ENCODE measurements at places on chromosomes 6 and 20.

DNA sequence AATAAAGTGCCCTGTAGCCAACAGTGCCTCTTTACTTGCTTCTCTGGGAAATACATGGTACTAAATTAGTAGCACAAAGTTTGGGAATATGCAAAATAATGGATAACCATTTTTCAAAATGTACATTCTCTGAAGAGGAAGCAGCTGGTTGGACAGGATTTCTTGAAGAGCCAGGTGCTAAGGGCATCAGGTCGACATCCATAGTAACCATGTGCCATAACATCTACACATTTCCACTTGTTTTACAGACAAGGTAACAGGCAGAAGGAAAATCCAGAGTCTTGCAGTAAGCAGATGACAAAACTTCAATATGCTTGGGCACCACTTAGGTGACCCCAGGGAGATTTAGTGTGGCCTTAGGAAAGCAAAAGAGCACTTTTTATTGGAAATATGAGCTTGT lies 36.5 kb upstream of the SMIM28 start:
- DNase-seq: no peak

DNA sequence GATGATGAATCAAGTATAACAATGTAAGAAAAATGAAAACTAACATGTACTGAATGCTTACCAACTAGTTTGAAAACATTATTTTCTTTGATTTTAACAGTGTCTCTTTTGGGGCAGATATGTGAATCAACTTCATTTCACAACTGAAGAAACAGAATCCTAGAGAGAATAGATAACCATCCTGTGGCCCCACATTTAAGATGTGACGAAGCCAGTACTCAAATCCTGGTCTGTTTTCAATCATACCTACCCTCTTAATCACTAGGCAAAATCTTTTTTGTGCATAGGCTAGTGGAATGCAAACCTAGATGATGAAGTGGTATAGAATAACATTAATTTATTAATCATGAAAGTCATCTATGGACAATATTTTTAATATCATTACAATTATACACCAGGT lies 371.6 kb upstream of the EPHA7 start:
- DNase-seq: no peak

- DNase-seq: no peak
These were observed 196.1 kb upstream of the RUNX2 start for GRCh38 chr6:45132059-45132458.

- no peak for DNase-seq
These were observed 233.5 kb downstream of the GMPR start for GRCh38 chr6:16471910-16472297.

GRCh38 chr6:116512111-116512559 lies 696 bp downstream of the CALHM5 start:
- DNase-seq: no peak

- no peak for DNase-seq
These were observed 94.8 kb upstream of the SCAF8 start for GRCh38 chr6:154638369-154638768.

GRCh38 chr6:32659856-32660595 lies 6.4 kb downstream of the HLA-DQB1 start:
- no peak for DNase-seq

DNA sequence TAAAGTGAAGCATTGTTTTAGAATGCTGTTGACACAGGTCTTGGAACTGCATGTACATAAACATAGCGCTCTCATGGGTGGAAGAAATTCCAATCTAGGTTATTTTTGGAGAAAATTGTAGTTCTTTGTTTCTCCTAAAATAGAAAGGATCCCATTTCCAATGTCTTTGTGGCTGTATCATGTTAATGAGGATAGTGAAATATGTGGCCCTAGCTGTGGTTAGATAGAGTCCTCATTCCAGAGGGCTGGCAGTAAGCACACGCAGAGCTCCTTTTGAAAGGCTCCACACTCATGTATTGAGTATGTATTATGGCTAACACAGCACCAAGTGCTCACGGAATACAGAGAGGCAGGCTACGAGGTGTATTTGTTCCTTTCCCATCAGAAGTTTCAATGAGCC lies 60.9 kb downstream of the SNRNP48 start:
- DNase-seq: no peak

DNA sequence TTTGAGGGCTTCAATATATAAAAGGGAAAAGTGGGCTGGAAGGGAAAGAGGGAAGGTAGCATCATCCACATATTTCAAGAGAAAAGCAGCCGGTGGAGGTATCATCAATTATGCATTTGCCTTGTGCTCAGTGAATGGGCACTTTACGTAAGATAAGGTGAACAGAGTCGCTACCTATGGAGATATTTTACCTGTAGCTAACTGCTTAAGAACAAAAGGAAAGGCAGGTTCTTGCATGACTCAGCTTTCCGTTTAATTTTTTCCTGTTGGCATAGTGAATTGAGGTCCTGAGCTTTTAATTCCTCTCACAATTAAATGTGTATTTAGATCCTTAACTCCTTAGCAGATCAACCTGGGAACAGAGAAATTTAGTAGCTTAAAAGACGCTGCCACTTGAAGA lies 25.5 kb upstream of the PLCB4 start:
- no peak for DNase-seq

DNA sequence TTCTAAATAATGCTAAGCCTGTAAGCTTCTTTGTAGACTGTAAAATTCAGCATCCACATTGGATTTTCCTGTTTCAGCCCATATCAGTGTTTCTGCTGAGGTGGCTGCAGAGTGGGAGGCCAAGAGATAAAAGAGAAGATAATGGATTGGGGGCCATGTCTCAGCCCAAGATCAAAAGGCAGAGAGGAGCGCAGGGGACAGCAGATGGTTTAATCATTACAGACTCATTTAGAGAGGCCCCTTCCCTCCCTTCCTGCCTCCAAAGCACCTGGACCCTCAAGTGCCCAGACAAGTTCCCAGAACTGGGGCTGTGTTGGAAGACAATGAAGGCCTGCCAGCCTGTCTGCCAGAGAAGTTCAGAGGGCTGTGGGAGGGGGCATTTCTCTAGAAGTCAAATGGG lies 20.4 kb upstream of the CTNNBL1 start:
- DNase-seq: no peak

GRCh38 chr6:38493931-38494547 lies 145.7 kb downstream of the BTBD9 start:
- DNase-seq: peak; percentile 84

- DNase-seq: no peak
These were observed 1.3 kb upstream of the PTCRA start for GRCh38 chr6:42914546-42914945.

- no peak for DNase-seq
These were observed 645.2 kb downstream of the KIF16B start for GRCh38 chr20:15927893-15928650.

DNA sequence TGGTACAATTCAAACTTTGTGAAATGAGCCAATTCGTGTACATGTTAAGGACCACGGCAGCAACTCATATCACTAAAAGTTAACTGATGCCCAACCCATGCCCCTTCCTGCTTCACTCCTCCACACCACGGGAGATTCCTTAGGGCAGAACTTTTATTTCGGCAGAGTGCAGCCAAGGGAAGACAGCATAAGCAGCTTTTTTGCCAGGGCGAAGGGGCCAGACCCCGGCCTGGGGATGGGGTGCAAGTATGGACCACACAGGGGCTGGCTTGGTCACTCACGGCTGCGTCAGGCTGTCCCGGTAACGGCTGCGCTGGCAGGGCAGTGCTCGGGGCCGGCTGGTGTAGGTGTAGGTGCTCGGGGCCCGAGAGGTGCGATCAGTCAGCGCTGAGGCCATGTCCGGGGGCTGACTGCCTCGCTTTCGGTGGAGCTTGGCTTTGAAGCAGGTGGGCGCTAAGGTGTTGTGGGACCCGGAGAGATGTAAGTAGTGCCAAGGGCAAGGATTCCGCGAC lies 792 bp downstream of the RSPH3 start:
- no peak for DNase-seq

DNA sequence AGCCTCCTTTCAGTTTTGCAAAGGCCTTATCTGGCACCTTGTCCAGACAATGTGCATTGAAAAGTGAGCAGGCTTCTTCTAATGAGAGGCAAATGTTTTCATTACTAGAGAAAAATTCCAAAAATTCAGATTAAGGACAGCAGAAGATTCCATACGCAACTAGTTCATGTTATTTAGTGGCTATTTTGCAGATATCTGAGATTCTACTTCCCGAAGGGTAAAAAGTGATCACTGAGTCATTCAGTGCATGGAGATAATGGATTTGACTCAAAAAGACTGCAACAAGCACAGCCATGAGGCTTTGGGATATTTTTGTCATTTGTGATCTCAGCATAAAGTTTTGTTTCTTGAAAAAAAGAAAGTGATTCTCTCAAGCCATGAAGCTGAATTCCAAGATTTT lies 29.9 kb downstream of the METTL24 start:
- no peak for DNase-seq

- no peak for DNase-seq
These were observed 26.8 kb downstream of the ZNF831 start for GRCh38 chr20:59190466-59190865.

DNA sequence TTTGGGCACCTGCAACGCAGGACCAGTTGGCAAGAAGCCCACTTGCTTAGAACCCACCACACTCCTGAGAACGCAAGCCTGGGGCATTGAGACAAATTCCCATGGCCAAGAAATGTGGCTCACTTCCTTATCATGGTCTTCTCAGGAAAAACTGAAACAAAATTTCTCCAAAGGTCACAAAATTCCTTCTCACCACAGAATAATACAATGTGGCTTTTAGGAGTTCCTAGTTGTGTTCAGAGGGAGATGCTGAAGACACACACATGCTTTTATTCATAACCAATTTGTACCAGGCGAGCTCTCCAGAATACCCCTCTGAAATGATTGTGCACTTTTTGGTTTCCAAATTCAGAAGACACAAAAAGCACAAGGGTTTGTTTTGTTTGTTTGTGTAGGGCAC lies 31.6 kb downstream of the ADTRP start:
- DNase-seq: no peak

- DNase-seq: no peak
These were observed 196.1 kb downstream of the LRFN2 start for GRCh38 chr6:40391086-40391485.

DNA sequence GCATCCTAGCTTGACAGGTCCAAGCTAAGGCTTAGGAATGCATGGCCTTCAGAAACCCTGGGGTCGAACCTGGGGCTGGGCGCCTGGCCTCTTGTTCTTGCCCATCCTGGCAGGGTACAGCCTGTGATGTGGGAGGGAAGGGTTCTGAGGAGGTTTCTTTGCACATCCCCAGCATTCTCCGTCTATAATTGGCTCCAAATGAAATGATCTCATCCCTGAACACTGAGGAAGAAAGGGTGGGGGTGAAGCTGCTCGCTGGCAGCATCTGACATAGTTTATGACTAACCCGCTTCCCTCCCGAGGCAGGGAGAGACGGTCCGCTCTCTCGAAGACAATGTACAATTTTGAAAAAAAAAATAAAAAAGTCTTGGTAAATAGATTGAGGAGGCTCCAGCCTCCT lies 67.1 kb upstream of the ZNFX1 start:
- DNase-seq: peak; percentile 44

- DNase-seq: no peak
These were observed 142.4 kb downstream of the LRFN2 start for GRCh38 chr6:40444811-40445210.

DNA sequence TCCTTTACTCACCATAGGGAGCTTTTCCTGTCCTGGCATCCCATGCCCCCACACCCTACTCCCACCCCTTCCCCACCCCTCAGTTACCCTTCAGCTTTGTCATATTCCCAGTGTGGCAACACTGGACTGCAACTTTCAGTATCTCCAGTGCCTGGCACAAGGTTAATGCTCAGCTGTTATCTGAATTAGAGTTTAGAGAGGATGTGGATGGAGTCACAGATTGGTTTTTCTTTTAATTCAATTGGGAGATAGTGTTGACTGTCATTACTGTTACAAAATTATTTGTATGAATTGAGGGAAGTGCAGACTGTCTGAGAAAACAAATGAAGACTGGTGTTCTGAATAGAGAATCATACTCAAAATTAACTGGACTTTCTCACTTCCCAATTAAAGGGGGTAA lies 89.9 kb downstream of the TULP4 start:
- DNase-seq: no peak
